CD4-positive, alpha-beta T cell (primary cell): ENCODE measurements at places on chromosomes 4 and X.

- no peak for DNase-seq
These were observed 48.0 kb upstream of the STARD8 start for GRCh38 chrX:68599256-68600152.

- DNase-seq, result no peak
These were observed 91.9 kb downstream of the DNAAF6 start for GRCh38 chrX:107298276-107298675.

- DNase-seq, result no peak
These were observed 8.0 kb upstream of the ODAPH start for GRCh38 chr4:75547647-75548387.

- no peak for DNase-seq
These were observed 124.0 kb downstream of the ARHGAP24 start for GRCh38 chr4:85598936-85599335.

GRCh38 chr4:26611885-26612284 is 28.0 kb downstream of the TBC1D19 start:
- DNase-seq, result no peak

- DNase-seq, result no peak
These were observed 152.6 kb downstream of the CRLF2 start for GRCh38 chrX:1059576-1060561.

DNA sequence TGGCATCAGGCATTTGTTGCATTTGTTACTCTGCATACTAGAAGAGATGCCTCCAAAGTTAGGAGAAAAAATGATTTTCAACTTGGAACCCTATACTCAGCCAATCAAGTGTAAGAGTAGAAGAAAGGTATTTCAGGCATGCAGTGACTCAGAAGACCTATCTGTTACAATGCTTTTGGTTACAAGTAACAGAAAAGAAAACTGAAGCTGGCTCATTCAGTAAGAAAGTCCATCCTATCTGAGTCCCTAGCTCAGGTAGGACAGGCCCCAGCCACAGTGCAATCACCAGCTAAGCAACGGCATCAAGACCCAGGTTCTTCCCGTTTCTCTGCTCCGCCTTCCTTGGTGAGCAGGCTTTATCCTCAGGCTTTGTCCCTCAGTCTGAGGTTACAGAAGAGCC is 23.3 kb downstream of the MECP2 start:
- DNase-seq, result no peak
